ENCODE measurements at places on chromosomes 12 and 14.

DNA sequence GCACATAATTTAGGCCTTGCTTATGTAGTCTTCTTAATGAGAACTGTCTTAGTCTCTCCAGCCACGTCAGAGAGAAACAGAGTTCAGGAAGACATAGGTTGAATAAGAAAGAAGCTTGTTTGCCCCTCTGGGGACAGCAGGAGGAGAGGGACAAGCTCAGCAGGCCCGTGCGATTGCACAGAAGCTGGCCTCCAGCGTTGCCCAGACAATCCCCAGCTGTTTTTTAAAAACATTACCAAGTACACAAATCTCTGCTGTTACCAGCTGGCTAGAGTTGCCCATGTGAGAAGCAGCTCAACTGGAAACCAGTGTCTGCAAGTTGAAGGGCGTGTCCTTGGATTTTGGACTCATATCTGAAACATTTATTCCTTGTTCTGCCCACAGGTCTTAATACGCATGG, 232.6 kb downstream of the EFCAB11 start:
- DNase-seq: no peak

- DNase-seq: no peak
Measured at GRCh38 chr14:99282261-99283050, 10.5 kb upstream of the BCL11B start.

DNA sequence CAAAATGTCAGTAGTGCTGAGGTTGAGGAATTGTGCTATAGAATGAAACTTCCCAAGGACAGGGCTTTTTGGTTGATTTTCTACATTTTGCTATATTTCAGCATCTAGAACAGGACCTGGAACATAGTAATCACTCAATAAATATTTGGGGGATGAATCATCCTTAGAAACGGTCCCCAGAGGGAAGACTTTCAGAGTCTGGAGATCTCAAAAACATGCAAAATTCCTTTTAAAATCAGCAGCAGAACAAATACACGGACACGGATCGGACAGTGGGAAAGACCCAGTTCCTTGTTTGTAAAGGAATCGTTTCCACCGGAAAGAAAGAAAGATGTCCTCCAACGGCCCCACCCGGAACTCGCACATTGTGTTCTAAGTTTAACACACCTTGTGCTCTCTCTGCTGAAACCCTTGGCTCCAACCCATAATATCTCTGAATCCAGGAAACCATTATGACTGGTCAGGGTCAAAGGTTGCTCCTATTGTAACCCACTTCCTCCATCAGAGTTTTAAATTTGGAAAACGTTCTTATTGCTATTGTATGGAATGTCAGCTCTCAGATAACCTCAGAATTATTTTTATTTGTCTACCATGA, 617.2 kb downstream of the MED13L start:
- DNase-seq: no peak

DNA sequence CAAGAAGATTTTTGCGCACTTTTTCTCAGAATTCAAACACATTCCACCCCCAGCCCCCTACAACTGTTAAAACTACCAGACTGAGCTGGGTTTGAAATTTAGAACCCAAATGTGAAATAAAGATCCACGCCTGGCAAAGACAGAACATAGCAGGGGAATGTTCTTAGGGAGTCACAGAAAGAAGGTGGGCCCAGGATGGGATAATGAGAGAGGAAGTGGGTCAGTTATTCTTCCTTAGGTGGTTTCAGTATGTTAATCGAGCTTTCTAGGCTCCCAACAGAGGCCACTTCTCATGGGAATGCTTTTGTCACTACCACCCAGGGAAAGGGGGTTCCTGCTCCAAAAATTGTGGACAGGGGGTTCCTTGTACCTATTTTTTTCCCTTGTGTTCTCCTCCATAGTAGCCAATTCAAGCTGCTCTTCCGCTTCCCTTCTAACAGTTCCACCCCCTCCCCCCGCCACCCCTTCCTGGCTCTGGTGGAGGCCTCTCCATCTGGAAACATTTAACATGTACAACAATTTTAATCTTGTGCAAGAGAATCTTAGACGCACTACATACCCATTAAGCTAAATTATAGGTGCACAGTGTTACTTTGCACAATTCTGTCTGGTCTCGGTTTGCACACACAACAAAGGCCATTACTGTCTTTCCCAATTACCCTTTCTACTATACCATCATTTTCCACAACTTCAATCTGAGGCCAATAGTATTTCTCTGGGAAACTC, 218.1 kb downstream of the MON2 start:
- DNase-seq: no peak
